ENCODE measurements at places on chromosomes 7 and 10.

- DNase-seq = no peak
These were observed 78.1 kb upstream of the CCDC6 start for GRCh38 chr10:59984415-59984814.

DNA sequence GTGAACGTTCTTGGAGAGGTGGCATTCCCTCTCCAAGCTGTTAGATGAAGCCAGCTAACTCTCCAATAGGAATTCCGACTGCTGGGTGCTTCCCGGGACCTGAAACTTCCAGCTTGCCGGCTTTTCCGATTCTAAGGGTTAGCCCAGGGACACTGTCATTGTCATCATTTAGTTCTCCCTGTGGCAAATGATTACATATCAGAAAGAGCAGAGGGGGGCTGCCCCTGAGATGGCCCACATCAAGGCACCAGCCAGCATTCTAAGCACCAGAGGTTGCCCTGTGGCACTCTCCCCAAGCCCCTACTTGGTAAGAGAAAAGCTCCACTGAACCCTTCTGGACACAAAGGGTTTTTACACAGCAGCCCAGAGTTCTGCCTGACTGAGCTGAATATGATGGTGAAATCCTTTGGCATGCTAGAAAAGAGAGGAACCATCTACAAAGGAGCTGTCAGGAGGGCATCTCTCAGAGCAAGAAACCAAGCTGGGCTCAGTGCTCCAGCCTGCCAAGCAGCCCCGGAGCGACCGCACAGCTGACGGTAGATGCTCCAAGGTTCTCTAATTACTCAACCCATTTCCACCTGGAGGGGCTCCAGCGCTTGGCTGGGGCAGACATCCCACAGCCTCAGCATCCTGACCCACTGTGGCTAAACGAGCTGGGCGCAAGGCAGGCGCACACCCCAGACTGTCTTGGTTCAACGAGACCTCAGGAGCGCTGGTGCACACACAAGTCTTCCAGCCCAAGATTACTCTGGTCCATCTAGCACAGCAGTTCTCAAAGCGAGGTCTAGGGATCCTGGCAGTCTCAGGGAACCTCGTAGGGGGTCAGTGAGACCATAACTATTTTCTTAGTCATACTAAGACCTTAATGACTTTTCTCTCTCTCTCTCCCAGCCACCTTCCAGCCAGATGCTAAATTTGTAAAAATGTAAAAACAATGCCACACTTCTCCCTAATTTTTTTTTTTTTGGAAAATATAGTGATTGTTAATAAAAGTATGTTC, 160.5 kb downstream of the GFRA1 start:
- DNase-seq = no peak

DNA sequence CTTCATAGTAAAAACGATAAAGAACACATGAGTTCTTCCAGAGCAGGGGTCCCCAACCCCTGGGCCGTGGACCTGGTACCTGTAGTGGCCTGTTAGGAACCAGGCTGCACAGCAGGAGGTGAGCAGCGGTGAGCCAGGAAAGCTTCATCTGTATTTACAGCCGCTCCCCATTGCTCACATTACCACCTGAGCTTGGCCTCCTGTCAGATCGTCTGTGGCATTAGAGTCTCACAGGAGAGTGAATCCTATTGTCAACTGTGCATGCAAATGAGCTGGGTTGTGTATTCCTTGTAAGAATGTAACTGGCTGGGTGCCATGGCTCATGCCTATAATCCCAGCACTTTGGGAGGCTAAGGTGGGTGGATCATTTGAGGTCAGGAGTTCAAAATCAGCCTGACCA, 229.5 kb downstream of the CNTNAP2 start:
- no peak for DNase-seq

DNA sequence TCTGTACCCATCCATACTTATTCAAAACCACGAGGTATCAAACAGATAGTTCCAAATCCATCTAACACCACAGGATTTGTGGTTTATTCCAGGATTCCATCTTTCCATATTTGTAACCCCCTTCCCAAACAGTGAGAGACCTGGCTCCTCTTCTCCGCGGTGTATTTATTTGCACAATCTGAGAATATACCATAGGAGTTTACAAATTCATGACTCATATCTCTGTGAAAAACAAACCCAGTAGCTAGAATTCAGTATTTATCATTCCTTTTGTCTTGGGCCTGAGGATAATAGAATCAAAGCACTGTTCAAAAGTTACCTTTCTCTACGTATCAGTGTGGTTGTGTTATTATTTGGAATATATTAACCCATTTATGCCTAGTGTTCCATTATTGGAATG, 31.9 kb downstream of the PDSS1 start:
- DNase-seq = no peak

Data from activated naive CD4-positive, alpha-beta T cell (primary cell).